Activated CD4-positive, alpha-beta memory T cell treated with anti-CD3 and anti-CD28 coated beads for 36 hours (primary cell): ENCODE measurements at places on chromosomes 3 and 15. TPM values are rescaled to one million over a fixed set of nuclear protein-coding genes. Genes with fewer than 3 reads are reported as not detected.
A peak's percentile ranks its signal among the peaks of the same experiment; 100 is the strongest.

The CBLB gene
- total RNA-seq = 86.1 TPM

The GPR27 gene
- total RNA-seq = 1.3 TPM

The TRH gene
- total RNA-seq = not detected

The ZDHHC23 gene
- total RNA-seq = 6.6 TPM

The ZBTB38 gene
- total RNA-seq = 66.4 TPM

The MCF2L2 gene
- total RNA-seq = 3.9 TPM

The SPINK8 gene
- not detected for total RNA-seq

The SMAD3 gene
- total RNA-seq = 50.2 TPM

The CYP19A1 gene
- not detected for total RNA-seq

The KLHDC8B gene
- total RNA-seq = 1.8 TPM

The RBM6 gene
- total RNA-seq = 73.5 TPM

The CLDN18 gene
- total RNA-seq = not detected

- H3K27ac ChIP-seq = no peak overlapping the region
- DNase-seq = no peak
- no peak overlapping the region for H3K4me3 ChIP-seq
- peaks cover 20% of the 10 kb centered on the region for H3K27me3 ChIP-seq
- H3K4me1 ChIP-seq = no peaks in the 10 kb centered on the region
Measured at GRCh38 chr15:82572311-82572710, 32.1 kb upstream of the RPS17 start.

DNA sequence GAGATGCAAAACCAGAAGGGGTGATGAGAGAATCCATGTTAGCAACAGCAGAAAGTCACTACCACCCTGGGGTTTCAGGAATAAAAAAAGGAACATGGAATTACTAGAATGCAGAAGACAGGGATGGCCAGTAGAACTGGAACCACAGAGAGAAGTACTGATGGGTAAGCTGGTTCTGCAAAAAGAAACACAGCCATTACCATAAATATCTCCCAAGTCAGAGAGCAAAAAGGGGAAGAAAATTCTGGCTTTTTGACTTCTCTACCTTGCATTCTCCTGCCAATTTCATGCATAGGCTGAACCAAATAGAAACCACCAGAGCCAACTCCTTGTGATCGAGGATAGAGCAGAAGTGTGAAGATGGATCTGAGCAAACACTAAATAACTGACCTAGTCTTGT is 550.4 kb upstream of the NAALADL2 start:
- H3K4me3 ChIP-seq = no peak overlapping the region
- no peak for DNase-seq
- no peaks in the 10 kb centered on the region for H3K4me1 ChIP-seq
- no peaks in the 10 kb centered on the region for H3K27me3 ChIP-seq

DNA sequence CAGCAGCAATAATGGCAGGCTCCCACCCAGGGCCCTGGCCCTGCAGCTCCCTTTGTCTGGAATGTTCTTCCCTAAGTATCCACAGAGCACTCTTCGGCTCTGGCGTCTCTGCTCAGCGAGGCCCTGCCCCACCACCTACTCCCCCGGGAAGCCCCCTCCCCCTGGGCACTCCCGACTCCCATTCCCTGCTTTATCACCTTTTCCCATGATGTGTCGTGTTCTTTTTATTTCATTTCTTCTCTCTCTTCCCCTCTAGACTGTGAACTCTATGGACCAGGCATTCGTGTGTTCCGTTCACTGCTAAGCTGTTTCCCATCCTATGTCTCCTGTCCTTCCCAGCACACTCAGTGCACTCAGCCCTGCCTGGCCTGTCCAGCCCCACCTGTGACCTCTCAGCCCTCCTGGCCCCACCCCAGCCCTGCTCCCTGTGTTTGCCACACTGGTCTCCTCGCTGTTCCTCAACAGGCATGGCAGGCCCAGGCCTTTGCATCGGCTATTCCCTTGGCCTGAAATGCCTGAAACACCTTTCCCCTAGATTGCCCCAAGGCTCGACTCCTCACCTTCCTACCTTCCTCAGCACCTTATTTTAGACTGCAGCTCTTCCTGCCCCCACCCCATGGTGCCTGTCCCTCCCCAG is 107.4 kb downstream of the TPRA1 start:
- H3K4me3 ChIP-seq = no peak overlapping the region
- no peak for DNase-seq
- peaks cover 23% of the 10 kb centered on the region for H3K4me1 ChIP-seq

- no peaks in the 10 kb centered on the region for H3K36me3 ChIP-seq
- H3K4me1 ChIP-seq = no peaks in the 10 kb centered on the region
- DNase-seq = no peak
- H3K27ac ChIP-seq = no peak overlapping the region
- H3K27me3 ChIP-seq = no peaks in the 10 kb centered on the region
- H3K4me3 ChIP-seq = no peak overlapping the region
Measured at GRCh38 chr3:139916271-139916670, 18.7 kb upstream of the CLSTN2 start.

GRCh38 chr3:29274667-29275066 is 6.2 kb upstream of the RBMS3 start:
- H3K4me1 ChIP-seq = peaks cover 4% of the 10 kb centered on the region
- no peaks in the 10 kb centered on the region for H3K36me3 ChIP-seq
- H3K4me3 ChIP-seq = no peak overlapping the region
- no peaks in the 10 kb centered on the region for H3K27me3 ChIP-seq
- no peak for DNase-seq
- no peak overlapping the region for H3K27ac ChIP-seq

GRCh38 chr3:134709561-134710312 is 58.9 kb upstream of the KY start:
- no peaks in the 10 kb centered on the region for H3K4me1 ChIP-seq
- no peak for DNase-seq
- peaks cover 3% of the 10 kb centered on the region for H3K27me3 ChIP-seq
- H3K4me3 ChIP-seq = no peak overlapping the region

DNA sequence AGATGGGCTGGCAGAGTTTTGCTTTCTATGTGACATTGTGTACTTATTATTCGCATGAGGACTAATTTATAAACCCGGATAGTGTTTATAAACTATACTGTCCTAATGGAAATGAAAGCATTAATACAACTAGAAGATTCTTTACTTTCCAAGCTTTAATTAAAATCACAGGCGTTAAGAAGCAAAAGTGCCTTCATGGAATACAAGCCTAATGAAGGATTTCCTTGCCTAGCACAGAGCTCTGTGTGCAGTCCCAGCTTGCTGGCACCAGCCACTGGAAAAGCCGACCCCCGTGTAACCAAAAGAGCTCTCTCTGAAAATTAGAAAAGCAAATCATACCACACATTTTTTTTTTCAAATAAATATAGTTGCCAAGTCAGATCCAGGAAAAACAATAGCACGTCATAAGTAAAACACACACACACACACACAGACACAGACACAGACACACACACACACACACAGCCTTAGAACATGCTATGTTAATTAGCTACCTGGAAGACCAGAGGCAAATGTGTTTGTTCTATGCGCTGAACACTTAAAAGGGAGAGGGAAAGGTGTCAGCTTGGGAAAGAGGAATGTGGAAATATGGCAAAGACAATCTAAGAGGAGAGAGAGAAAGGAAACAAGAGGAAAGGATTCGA is 1084.2 kb downstream of the TUSC7 start:
- no peak for DNase-seq
- H3K27me3 ChIP-seq = no peaks in the 10 kb centered on the region
- H3K4me1 ChIP-seq = no peaks in the 10 kb centered on the region
- no peak overlapping the region for H3K27ac ChIP-seq
- H3K4me3 ChIP-seq = no peak overlapping the region
- no peaks in the 10 kb centered on the region for H3K36me3 ChIP-seq

DNA sequence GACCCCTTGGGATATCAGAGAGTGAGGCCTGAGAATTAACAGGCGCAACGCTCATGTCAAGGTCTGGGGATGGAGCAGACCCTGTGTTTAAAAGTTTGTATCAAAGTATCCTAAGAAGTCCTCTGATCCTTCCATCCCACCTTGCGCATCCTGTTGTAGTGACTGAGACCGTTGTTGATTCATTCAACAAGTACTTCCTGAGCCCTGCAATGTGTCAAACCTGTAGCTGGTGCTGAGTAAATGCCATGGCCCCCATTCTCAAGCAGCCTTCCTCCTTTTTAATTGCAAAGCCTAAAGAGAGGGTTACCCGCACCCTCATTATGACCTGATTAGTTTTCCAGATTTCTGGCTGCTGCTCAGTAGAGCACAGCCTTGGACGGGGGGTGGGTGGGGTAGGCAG is 46.4 kb downstream of the RPLP1 start:
- no peak overlapping the region for H3K27ac ChIP-seq
- H3K4me3 ChIP-seq = no peak overlapping the region
- no peaks in the 10 kb centered on the region for H3K27me3 ChIP-seq
- H3K36me3 ChIP-seq = no peaks in the 10 kb centered on the region
- H3K4me1 ChIP-seq = peaks cover 3% of the 10 kb centered on the region

- H3K4me1 ChIP-seq = peaks cover 21% of the 10 kb centered on the region
- H3K36me3 ChIP-seq = peaks cover 3% of the 10 kb centered on the region
- DNase-seq = no peak
- no peak overlapping the region for H3K27ac ChIP-seq
- peak overlapping the region; percentile 79 for H3K4me3 ChIP-seq
Measured at GRCh38 chr3:49928481-49929017, 1.1 kb downstream of the MON1A start.

GRCh38 chr3:161770484-161771386 is 274.1 kb downstream of the OTOL1 start:
- H3K27me3 ChIP-seq = no peaks in the 10 kb centered on the region
- H3K27ac ChIP-seq = no peak overlapping the region
- no peak for DNase-seq
- no peaks in the 10 kb centered on the region for H3K36me3 ChIP-seq
- no peaks in the 10 kb centered on the region for H3K4me1 ChIP-seq

DNA sequence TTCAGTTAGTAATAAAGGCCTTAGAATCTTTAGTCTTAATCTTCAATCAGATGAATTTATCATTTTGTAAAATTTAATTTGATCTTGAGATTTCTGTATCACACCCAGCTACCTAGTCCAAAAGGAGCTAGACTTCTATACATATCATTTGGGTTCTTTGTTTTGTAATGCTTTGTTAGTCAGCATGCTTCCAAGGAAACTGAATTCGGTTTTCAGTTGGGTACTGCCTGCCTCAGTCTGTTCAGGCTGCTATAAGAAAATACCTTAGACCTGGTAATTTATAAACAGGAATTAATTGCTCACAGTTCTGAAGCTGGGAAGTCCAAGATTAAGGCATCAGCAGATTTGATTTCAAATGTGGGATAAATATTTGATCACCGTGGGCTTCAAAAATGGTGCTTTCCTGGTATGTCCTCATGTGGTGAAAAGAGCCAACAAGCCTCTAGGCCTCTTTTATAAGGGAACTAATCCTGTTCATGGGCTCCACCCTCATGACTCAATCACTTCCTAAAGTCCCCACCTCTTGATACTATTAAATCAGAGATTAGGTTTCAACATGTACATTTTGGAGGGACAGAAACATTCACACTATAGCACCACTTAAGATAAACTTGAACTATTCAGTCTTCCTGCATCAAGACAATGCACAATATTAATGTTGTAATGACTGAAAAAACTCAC is 800.7 kb downstream of the NAALADL2 start:
- no peaks in the 10 kb centered on the region for H3K4me1 ChIP-seq
- no peak for DNase-seq
- H3K27me3 ChIP-seq = no peaks in the 10 kb centered on the region
- no peak overlapping the region for H3K27ac ChIP-seq

- H3K27ac ChIP-seq = peak overlapping the region; percentile 99
- peak overlapping the region; percentile 82 for H3K4me3 ChIP-seq
- DNase-seq = peak; percentile 77
- peaks cover 89% of the 10 kb centered on the region for H3K4me1 ChIP-seq
- peaks cover 14% of the 10 kb centered on the region for H3K36me3 ChIP-seq
Measured at GRCh38 chr15:81292523-81293001, 31.4 kb downstream of the STARD5 start.

- H3K27me3 ChIP-seq = no peaks in the 10 kb centered on the region
- H3K27ac ChIP-seq = peak overlapping the region; percentile 14
- peaks cover 59% of the 10 kb centered on the region for H3K4me1 ChIP-seq
- H3K36me3 ChIP-seq = peaks cover 67% of the 10 kb centered on the region
- H3K4me3 ChIP-seq = no peak overlapping the region
- DNase-seq = no peak
Measured at GRCh38 chr15:81311752-81312464, 12.0 kb downstream of the STARD5 start.

- no peaks in the 10 kb centered on the region for H3K27me3 ChIP-seq
- no peak for DNase-seq
- H3K4me1 ChIP-seq = peaks cover 24% of the 10 kb centered on the region
- H3K36me3 ChIP-seq = peaks cover 5% of the 10 kb centered on the region
Measured at GRCh38 chr15:43184407-43185124, 637 bp upstream of the CCNDBP1 start.

DNA sequence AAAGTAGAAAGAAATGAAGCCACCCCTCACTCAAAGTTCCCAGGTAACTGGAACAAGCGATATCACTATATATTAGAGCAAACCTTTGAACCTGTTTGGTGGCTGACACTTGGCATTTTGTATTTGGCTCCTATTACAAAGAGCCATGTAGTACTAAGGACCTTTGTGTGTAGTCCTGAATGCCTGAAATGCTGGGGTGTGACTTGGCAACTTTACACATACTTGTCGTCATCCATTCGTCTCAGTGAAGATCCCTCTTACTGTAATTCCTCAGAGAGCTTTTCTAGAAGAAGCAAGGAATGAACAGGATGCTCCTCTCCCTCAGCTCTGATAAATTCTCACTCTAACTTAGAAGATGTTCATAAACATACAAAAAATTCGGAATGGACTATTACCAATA is 216.1 kb upstream of the CDIN1 start:
- H3K27ac ChIP-seq = no peak overlapping the region
- no peaks in the 10 kb centered on the region for H3K36me3 ChIP-seq
- no peak for DNase-seq
- no peak overlapping the region for H3K4me3 ChIP-seq
- no peaks in the 10 kb centered on the region for H3K27me3 ChIP-seq

GRCh38 chr15:26630857-26631256 is 142.0 kb downstream of the GABRB3 start:
- H3K27ac ChIP-seq = no peak overlapping the region
- DNase-seq = no peak
- H3K4me1 ChIP-seq = no peaks in the 10 kb centered on the region

DNA sequence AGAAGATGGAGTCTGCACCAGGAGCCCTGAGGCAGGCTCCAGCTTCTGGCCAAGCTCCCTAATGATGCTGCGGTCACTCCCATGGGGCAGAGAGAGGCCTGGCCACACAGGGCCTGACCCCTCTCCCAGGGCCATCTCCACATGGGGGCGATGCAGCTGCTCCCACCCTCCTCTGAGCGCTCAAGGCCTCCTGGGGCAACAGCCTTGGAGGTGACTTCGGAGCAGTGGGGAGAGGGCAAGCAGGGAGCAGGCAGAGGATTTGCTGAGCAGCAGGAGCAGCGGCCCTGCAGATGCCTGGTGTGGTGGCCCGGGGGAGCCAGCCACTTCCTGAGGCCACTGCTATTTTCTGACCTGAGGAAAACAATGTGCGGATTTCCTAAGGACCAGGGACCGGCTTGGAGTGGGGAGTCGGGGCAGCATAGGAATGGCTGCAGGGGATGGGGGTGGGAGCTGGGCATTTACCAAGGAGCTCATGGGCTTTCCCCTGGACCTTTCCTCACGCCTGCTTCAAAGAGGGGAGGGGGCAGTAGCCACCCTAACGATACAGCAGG is 81.6 kb upstream of the RPL32 start:
- H3K36me3 ChIP-seq = peaks cover 8% of the 10 kb centered on the region
- no peak overlapping the region for H3K27ac ChIP-seq
- no peaks in the 10 kb centered on the region for H3K27me3 ChIP-seq
- H3K4me3 ChIP-seq = no peak overlapping the region
- no peak for DNase-seq

- H3K4me3 ChIP-seq = no peak overlapping the region
- no peak for DNase-seq
- no peaks in the 10 kb centered on the region for H3K4me1 ChIP-seq
- H3K27me3 ChIP-seq = no peaks in the 10 kb centered on the region
- H3K27ac ChIP-seq = no peak overlapping the region
Measured at GRCh38 chr3:145118303-145118702, 1042.7 kb downstream of the PLOD2 start.
